Fibroblast of skin of left biceps (primary cell): ENCODE measurements at places on chromosomes 11 and 22.

DNA sequence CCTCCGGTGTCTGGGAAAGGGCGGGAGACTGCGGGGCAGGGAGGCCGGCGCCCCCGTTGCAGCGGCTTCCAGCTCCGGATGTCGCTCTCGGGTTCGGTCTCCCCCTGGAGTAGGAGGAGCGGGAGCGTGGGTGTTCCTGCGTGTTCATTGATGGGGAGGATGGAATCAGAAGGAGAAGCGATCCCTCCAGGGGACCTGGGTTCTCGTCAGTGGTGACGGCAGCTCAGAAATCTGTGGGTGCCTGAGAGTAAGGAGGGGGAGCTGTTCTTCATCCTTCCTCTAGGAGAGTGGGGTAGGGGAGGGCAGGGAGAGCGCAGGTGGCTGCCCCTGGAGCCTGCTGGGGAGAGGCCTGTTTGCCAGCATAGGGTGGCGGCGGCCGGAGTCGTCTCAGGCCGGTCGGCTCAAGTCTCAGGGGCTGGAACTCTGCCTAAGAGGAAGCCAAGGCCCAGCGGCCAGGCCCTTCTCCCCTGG lies 1.1 kb downstream of the UBASH3B start:
- no peak for DNase-seq

DNA sequence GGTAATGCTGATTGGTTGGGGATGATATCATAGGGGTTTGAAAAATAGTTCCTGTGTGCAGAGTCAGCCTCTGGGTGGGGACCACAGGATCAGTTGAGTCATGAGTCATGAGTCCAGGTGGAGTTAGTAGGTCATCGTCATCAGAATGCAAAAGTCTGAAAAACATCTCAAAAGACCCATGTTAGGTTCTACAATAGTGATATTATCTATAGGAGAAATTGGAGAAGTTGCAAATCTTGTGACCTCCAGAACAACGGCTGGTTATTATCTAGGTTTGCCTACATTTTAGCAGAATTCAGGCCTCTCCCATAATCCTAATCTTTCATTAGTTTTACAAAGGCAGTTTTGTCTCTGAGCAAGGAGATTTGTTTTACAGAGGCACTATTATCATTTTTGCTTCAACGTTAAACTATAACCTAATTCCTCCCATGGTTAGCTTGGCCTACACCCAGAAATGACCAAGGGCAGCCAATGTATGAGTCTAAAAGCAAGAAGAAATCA lies 38.9 kb downstream of the MS4A2 start:
- no peak for DNase-seq

GRCh38 chr22:19701420-19702145 lies 12.7 kb upstream of the SEPTIN5 start:
- DNase-seq = no peak

- DNase-seq = no peak
Measured at GRCh38 chr11:74749965-74750296, 1.3 kb downstream of the RNF169 start.

DNA sequence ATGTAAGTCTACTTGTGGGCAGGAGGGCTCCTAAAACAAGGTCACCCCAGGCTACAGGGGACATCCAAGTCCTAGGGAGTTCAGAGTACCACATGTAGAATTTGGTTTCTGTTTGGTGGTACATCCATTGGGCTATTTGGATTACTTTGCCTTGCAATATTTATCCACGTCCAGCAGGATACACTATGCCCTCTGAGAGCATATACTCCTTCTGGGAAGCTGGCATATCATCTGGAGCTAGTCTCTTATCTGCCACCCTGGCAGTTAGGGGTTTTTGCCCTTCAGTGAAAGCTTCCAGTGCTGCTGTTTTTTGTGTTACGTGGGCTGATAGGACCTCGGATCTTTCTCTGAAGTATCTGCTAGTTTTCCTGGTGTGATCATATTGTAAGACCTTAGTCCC lies 7.3 kb downstream of the LMO2 start:
- DNase-seq = no peak

DNA sequence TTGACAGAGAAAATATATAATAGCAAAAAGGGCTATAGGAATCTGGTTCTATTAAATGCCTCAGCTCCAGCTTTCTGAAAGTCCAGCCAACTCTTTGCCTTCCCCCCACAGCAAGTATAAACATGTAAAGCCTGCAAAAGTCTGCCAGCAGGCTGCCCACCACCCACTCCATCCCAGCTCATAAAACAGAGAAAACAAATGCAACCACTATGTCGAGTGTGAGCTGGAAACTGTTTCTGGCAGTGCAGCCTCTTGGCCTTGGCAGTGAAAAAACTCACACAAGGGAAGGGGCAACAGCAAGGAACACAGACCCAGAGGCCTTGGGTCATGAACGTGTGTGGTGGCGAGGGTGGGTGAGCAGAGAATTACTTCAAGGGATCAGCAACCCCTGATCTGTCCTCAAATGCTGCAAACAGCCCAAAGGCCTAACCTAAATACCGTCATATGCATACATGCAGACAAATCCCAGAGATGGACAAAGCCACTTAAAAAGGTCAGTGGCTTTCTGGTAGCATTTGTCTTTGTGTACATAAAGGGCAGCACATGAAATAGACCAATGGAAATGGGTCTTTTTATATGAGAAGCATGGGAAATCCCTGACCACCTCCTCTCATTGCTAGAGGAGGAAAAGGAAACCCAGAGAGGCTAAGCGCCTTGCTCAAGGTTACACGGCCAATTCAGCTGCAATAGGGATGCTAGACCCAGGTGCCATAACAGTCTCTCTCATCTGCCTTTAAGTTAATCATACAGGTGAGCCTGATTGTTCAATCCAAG lies 74.8 kb downstream of the NAT10 start:
- DNase-seq = no peak

DNA sequence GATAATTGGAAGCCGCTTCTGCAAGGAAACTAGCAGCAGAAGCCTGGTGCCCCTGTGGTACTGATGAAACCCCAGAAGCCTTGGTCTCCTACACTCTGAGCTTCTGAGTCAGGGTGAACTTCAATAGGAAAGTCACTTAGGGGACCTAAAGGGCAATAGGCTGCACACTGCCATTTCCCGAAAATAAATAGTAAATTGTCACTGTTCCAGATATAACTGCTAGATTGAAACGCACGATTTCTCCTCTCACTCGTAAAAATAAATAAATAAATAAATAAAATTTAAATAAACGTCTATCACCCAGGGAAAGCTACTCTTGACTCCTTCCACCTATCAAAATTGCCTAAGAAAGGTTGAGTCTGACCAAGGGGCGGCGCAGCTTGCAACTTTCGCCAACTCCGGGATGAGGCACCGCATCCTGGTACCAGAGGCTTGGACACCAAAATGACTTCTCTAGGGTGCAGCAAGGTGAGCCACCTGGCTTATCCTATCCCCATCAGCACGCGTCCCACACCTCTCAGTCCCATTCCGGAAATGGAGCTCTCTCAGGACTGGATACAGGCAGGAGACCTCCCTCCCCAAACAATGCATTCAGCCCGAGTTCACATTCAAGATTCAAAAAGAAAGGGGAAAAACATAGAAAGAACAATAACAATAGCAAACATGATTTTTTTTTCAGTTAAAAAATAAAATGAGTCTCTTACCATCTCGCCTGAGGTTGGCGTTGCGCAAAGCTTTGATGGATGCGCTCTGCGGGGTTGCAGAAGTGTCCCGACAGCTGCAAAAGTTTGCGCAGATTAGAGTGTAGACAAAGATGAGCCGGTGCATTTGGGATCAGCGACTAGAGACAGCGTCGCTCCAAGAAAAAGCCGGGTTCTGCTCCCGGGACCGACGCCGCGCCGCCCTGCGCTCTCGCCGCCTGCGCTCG lies 583 bp downstream of the PDGFD start:
- DNase-seq = no peak

DNA sequence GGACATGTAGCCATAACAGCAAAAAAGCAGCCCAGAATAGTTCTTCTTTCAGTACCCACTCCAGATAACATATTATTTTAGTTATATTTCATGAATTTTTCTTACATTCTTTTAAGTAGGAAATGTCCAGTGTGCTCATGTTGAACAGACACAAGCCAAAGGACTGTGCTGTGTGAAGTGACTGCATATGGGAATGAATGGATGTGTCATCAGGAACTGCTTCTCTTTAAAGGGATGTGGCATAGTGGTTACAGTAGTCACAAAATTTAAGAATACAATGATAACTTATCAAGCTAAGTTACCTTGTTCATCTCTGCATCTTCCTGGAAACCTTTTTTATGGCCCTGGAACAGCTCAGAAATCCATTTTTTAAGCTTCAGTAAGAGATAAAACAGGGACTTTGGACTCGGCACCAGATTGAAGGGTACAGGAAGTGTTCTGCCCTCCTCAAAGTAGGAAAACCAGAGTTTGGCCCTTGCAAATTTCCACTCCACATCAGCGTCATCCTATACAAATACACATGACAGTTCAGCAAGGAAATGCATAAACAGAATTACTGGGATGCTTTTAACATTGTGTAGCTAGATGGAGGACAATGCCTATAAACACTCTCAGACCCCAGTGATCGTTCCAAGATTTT lies 112.8 kb downstream of the TRPC6 start:
- DNase-seq = no peak

- DNase-seq = no peak
Measured at GRCh38 chr11:113272281-113272680, 42.1 kb upstream of the TTC12 start.

DNA sequence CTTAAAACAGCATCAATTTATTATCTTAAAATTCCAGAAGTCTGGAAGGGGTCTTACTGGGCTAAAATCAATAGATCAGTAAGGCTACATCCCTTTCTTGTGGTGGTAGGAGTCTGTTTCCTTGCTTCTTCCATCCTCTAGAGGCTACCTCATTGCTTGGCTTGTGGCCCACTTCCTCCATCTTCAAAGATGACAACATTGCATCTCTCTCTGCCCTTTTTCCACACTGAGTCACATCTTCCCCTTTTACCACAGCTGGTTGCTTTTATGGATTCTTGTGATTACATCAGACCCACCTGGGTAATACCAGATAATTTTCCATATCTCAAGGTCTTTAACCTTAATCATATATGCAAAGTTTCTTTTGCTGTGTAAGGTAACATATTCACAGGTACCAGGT lies 60.9 kb downstream of the GRIA4 start:
- no peak for DNase-seq

GRCh38 chr11:2139123-2139521 lies at the start of gene IGF2:
Gene IGF2 (minus strand): TSS chr11:2139389. CDS start chr11:2135523, 3,866 bp downstream.
- DNase-seq = no peak

DNA sequence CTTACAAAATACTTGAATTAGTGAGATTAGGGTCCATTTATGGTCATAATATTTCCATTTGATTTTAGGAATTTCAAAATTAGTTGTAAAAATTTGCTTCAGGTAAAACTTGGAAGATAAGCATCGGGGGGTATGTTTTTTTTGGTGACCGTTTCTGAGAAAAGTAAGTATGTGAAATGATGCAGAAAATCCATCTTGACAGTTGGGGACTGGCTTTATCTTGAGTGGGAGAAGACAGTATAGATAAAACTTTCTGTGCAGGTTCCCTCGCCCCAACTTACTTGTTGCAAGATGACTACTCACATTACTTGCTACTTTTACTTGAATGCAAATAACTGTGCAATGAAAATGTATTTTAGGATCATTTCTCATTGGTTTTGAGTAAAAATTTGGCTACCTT lies 49.5 kb downstream of the DNAJC24 start:
- DNase-seq = no peak

DNA sequence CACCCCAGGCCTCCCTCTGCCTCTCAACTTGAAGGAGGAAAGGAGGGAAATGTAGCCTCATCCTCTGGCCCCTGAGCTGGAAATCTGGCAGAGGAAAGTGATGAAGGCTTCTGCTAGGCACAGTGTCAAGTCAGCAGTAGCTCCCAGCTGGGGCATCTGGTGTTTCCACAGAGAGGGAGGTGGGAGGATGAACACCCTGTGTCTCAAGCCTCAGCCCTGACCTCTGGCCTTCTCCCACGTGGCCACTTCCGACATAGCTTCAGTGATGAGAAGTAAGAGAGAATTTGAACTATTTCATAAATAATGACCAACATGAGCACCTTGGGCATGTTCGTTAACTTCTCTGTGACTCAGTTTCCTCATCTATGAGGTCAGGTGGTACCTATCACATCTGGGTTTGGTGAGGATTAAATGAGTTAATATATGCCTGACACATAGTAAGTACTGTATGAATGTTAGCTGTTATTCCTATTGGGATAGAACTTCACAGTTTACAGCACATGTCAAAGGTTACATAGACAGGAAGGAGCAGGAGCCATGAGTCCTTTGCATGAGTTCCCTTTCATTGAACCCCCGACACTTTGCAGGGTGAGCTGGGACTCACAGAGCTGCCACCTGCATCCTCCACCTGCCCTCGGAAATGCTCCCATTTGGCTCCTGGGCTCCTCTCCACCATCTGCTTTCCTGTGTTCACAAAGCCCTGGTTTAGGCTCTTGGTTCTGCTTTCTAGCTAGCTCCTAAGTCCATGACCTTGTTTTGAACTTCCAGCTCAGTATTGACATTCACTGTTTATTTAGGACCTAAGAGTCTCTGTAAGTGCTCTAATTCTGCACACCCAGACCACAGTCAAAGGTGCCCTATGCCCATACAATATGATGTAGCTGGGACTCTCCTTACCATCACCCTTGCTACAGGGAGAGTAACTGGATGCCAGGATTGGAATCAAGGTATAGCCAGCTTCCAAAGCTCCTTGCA lies 61.7 kb downstream of the CSNK2A3 start:
- no peak for DNase-seq

DNA sequence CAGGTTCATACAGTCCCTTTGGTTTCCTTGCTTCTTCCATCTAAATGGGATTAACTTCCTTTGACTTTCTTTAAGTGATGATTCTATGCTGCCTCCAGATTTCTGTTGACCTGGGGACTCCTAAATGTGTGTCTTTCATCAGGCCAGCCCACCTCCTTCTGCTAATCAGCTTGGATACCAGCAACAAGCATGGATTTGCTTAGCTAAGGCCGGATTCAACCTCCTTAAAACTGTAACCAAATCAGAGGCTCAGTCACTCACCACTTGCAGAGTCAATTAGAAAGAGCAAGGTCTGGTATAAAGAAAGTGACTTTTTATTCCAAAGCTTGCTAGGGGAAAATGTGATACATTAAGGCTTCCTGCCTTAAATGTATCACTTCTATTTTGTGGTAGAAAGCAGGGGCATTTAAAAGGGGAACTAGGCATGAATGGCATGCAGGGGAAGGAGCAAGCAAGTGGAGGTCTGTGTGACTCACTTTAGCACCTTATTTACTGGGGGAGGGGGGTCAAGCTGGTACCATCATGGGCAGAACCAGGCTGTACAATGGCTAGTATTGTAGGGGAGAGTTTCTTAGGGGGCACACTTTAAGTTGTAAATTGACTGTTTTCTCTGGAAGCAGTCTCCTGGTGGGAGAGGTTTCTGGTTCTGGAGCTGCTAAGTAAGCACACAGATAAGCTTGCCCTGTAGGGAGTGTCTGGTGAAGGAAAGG lies 239.0 kb upstream of the PDGFD start:
- no peak for DNase-seq

DNA sequence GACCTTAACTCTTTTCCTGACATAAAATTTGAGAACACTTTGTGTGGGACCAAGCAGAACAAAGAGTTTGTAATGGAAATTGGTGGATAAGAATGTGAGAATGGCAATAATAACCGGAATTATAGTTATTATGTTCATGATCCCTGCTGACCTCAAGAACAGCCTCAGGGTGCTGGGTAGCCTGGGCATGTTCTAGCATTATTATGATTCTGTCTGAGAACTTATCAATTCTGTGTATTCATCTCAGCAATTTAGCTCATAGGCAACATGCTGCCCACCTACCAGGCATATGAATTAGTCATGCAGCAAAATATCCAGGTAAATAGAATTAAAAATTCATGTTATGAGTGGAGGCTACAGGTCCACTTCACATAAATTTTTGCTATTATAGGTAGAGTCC lies 61.9 kb downstream of the CTSC start:
- no peak for DNase-seq

- DNase-seq = no peak
Measured at GRCh38 chr11:14022251-14022650, 59.7 kb downstream of the SPON1 start.

GRCh38 chr11:10487002-10487647 lies 32.1 kb downstream of the AMPD3 start:
- DNase-seq = no peak
